Activated CD4-positive, alpha-beta T cell treated with anti-CD3 and anti-CD28 coated beads, Interleukin-2, amount 50 U/mL, for 24 hours (primary cell): ENCODE measurements at places on chromosomes 4 and X.

- no peak for DNase-seq
Observed at GRCh38 chr4:48683784-48684666, 96.1 kb downstream of the FRYL start.

DNA sequence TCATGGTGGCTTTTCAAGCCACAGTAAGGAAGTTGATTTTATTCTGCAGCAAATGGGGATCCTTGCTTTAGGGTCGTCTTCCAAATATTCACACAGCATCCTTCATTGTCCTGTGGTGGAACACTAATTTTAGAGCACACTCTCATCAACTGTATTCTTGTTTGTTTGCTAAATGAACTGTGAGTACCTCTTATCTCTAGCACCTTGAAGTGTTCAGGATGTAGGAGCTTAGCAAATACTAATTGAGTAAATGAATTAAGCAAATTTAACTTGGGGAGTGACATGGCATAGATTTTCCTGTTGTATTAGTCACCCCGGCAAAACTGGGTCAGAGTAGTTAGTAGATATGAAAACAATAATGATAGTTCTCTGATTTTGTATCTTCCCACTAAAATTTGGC is 156.9 kb downstream of the UBE2NL start:
- DNase-seq = no peak

- DNase-seq = no peak
Observed at GRCh38 chr4:108466936-108467902, 153.2 kb upstream of the RPL34 start.

DNA sequence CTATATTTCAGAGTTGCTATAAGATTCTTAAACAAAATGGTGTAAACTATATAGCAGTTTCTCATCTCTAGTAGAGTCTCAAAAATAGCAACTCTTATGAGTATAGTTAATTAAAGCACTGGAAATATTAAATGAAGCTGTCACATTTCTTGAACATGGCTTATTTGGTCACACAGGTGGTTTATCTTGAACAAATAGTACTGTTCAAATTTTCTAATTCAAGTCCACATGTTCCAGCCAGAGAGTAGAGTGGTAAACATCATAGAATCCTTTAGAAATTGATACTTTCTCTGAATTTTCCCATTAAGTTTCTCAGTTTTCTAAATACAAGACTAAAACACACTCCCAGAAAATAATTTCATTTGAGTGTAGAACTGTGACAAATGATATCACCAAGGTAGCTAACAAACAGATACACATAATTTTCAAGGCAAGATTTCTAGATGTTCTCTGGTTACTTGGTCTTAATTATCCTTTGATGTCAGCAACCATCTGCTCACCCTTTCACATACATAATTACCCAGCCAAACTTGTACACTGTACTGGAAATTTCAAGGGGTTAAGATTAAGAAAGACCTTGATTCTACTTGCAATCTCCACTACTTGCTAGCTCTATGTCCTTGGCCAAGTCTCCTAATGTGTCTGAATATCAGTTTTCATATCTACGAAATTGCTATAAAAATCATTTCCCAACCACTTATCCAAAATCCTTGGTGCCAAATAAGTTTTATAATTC is 24.3 kb upstream of the PAK3 start:
- no peak for DNase-seq

DNA sequence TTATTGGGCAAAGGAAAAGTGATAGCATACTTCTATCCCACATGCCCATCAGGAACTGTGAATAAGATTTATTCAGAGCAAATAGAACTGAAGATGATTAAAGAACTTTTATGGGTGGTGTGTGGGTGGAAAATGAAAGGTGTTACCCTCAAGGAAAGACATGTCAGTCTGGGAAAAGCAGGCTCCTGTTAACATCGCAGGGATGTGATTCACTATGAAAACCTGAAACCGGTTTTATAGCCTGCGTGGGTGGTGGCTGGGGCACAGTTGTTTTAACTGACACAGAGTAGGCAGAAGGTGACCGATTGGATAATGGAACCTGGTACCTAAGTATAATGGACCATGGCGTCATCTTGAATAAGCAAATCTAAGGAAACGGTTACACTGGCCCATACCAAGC is 61.3 kb upstream of the CASK start:
- DNase-seq = no peak

DNA sequence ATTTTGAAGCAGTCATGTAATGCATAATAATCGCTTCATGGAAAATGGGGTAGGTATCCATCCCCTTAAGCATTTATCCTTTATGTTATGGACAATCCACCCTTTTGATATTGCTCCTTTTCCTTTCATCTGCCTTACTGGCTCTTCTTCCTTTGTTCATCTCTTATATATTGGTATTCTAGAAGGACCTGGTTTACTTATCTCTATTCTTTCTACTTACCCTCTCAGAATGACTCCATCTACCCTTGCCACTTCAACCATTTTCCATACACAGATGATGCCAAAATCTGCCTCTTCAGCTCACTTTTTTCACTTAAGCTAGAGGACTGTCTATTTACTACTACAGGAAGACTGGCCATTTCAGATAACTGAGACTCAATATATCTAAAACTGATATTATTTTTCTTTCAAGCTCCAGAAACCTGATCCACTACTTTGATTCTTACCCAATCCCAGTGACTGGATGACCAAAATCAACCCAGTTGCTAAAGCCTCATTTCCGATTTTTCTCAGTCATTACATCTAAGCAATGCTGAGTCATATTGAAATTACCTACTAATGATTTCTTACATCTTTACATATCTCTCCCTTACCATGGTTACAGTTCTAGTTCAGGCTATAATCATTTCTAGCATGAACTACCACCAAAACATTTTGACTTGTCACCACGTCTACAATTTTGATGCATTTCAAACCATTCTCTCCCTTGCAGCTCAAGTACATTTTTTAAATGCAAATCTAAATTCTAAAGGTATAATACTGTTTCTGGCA is 93.7 kb downstream of the FAAH2 start:
- DNase-seq = no peak

- no peak for DNase-seq
Observed at GRCh38 chr4:38323141-38323641, 340.8 kb upstream of the KLF3 start.

DNA sequence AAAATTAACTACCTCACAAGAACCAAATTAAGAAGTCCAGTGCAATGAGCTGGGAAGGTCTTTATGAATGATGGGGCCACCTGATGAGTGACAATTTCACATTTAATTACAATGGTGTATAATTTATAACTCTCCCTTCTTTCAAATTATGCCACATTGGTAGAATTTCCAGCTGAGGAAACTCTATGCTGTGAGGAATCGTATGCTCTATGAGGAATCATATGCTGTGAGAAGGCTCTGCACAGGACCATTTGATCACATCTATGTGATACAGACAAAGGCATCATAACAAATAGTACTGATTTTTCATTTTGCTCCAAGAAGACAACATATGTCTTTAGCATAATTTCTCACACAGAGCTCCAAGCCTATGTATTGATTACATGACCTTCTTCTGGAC is 69.3 kb downstream of the PDHA2 start:
- DNase-seq = no peak

- DNase-seq = no peak
Observed at GRCh38 chr4:167724941-167725340, 367.4 kb upstream of the ANXA10 start.

DNA sequence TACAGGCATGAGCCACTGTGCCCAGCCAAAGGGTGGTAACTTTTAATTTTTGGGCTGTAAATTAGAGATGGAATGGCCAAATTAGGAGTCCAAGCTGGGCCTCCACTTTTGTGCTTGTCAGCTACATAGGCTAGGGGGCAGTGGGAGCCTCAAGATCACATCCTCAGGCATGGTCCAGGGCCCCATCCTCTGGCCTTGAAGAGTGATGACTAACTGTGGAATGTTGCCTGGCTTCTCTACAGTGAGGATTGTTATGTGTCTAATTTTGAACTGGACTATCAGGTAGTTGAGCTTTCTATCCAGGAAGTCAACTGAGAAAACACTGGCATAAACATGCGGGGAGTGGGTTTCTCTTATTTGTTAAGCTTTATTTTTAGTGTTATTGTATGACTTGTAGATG is 33.0 kb downstream of the CCNG2 start:
- DNase-seq = no peak

DNA sequence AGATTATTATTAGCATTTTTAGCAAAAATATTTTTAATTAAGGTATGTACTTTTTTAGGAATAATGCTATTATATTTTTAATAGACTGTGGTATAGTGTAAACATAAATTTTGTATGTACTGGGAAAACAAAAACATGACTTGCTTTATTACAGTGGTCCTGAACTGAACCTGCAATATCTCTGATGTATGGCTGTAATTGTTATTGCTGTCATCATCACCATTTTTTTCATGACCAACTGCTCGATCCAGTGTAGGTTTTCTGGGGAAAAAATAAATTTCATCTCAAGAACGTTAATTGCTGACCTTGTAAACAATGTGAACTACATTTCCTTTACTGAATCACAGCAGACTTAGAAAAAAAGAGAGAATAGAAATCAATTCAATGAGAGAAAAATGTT is 83.6 kb upstream of the ATOH1 start:
- DNase-seq = no peak

GRCh38 chr4:8329859-8330761 is 60.6 kb downstream of the HTRA3 start:
- DNase-seq = no peak

DNA sequence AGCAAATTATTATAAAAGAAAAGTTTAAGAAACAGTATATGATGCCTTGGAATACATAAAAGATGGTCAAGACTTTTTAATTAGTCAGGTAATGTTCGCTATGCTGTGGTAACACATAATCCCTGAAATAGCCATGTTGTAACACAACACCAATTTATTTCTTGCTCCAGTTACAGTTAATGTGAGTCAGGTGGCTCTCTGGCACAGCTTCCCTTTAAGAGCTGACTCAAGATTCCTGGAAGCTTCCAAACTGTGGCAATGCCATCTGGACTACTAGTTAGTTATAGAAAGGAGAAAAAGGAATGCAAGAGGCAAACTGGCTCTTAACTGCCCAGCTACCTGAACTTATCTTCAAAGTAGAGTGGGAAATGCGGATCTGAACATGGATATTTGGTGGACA is 210.5 kb downstream of the CHM start:
- DNase-seq = no peak

DNA sequence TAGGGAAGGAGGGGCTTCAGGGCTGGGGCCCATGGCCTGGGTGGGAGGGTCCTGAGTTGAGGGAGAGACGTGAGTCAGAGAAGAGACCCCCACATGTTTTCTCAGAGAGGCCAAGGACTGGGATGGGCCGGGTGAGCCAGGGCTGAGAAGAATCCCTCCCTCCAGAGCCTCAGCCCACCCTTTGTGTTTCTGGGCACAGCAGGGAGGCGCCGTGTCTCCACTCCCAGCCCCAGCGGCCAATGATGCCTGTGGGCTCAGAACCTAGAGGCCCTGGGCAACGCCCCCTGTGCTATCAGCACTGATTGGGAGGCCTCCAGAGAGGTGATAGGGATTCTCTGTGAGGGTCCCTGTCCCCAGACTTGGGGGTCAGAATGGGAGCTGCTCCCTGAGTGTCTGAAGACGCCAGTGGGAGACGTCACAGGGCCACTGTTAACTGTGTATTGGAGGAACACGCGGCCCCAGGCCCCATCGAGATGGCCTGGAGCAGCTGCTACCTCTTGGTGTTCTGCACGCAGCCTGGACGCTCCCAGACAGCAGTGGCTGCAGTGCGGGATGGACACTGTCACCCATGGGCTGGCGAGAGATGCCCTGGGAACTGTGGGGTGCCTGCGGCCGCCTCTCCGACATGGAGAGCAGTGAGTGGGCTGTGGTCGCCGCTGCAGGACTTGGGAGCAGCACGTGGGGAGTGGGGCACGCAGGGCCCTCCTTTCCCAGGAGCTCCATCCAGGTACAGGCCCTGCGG is 8.5 kb downstream of the FGFRL1 start:
- no peak for DNase-seq

- DNase-seq = no peak
Observed at GRCh38 chr4:131534944-131535645, 1614.0 kb upstream of the PCDH10 start.

DNA sequence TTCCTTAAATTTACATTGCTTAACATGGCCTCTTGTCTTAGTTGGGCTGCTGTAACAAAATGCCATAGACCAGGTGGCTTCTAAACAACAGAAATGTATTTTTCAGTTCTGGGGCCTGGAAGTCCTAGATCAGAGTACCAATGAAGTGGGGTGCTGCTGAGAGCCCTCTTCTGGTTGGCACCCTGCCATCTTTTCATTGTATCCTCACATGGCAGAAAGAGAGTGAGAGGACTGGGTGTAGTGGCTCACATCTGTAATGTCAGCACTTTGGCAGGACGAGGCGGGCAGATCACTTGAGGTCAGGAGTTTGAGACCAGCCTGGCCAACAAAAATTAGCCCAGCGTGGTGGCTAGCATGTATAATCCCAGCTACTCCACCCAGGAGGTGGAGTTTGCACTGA is 12.0 kb upstream of the KLB start:
- no peak for DNase-seq

- DNase-seq = no peak
Observed at GRCh38 chr4:5881340-5881739, 11.5 kb downstream of the CRMP1 start.

- no peak for DNase-seq
Observed at GRCh38 chr4:79588679-79589078, 180.7 kb upstream of the GK2 start.

DNA sequence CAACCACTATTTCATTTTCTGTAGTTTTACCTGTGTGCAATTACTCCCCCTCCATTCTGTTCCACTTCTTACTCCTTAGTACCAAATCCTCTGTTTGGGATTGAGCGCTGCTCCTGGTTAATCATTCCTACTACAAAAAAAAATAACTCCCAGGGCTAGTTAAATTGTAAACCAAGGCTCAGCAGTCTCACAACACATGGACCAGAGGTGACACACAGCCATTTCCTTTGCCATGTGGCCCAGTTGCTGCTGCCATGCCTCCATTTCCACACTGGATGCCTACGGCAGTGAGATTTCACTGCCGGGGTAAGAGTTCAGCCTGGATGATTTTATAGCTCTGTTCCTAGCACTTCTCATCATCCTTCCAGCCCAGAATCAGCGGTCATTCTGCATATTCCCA is 107.2 kb downstream of the AKAP4 start:
- no peak for DNase-seq

DNA sequence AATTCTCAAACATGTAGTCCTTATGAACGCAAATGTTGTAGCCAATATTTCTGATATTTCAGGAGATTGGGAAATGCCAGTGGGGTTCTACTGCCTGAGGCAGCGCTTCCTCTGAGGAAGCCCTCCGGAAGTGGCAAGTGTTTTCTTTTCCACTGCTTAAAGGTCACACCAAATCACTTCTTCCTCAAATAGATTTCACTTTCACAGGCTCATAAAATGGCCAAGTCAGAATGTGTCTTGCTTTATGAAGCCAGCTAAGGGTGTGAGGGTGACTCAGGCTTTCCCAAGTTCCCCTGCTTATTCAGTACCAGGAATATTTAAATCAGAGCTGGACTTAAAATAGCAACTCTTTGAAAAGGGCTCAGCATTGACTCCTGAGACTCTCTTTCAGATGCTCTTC is 514.2 kb upstream of the DIPK2B start:
- peak; percentile 10 for DNase-seq

DNA sequence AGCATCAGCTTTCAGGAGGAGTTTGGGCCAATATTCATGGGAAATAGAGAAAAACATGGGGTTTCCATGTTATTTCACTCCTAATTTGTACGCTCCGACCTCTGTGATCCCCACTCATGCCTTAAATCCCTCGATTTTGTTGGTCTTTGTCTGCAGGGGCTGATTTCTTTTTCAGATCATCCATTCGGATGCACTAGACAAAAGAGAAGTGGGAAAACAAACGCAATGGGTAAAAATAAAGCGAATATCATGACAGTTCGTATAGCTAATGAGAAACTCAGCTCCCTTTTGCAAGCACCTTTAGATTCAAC is 139.1 kb upstream of the PLAC1 start:
- no peak for DNase-seq
